ENCODE measurements at places on chromosomes 1 and 21.

- DNase-seq: no peak
These were observed 10.6 kb downstream of the METTL18 start for GRCh38 chr1:169784102-169784501.

GRCh38 chr1:230568008-230568407, 74.3 kb upstream of the COG2 start:
- DNase-seq: no peak

GRCh38 chr1:202411422-202411821, 62.9 kb downstream of the PPP1R12B start:
- DNase-seq: no peak

- no peak for DNase-seq
These were observed 26.4 kb downstream of the HENMT1 start for GRCh38 chr1:108634521-108634920.

GRCh38 chr1:57553666-57554065, 129.8 kb upstream of the DAB1 start:
- no peak for DNase-seq

DNA sequence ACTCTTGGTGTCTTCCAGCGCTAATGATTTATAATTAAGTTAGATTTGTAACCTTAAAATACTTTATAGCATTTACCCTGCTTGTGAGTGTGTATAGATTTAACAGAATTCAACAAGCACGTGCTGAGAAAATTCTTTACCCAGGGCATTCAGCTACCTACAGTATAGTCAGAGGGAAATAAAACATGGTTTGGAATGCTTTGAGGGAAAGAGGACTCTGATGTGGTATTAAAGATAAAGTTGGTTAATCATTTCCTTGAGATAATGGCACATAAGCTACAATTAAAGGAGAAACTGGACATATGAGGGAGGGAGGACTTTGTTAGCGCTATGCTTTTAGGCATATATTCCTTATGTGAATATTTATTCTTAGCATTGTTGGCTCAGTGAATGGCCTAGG, 26.4 kb upstream of the IL12RB2 start:
- DNase-seq: no peak

GRCh38 chr1:233328142-233328921, 808 bp downstream of the MAP3K21 start:
- DNase-seq: peak; percentile 28

GRCh38 chr21:32297449-32297848, 1.2 kb upstream of the MRAP start:
- no peak for DNase-seq

DNA sequence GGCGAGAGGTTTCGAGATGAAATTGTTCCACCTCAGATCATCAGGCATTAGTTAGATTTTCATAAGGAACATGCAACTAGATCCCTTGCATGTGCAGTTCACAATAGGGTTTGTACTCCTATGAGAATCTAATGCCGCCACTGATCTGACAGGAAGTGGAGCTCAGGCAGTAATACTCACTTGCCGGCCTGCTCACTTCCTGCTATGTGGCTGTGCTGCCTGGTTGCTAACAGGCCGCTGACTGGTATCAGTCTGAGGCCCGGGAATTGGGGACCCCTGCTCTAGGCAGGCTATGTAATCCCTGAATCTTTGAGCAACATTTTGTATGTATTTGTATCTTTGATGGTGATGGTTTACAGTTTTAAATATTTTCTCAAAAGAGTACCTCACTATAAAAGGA, 32.5 kb downstream of the XKR8 start:
- DNase-seq: peak; percentile 62

- no peak for DNase-seq
These were observed 6.6 kb downstream of the KRTAP10-8 start for GRCh38 chr21:44618504-44618903.

DNA sequence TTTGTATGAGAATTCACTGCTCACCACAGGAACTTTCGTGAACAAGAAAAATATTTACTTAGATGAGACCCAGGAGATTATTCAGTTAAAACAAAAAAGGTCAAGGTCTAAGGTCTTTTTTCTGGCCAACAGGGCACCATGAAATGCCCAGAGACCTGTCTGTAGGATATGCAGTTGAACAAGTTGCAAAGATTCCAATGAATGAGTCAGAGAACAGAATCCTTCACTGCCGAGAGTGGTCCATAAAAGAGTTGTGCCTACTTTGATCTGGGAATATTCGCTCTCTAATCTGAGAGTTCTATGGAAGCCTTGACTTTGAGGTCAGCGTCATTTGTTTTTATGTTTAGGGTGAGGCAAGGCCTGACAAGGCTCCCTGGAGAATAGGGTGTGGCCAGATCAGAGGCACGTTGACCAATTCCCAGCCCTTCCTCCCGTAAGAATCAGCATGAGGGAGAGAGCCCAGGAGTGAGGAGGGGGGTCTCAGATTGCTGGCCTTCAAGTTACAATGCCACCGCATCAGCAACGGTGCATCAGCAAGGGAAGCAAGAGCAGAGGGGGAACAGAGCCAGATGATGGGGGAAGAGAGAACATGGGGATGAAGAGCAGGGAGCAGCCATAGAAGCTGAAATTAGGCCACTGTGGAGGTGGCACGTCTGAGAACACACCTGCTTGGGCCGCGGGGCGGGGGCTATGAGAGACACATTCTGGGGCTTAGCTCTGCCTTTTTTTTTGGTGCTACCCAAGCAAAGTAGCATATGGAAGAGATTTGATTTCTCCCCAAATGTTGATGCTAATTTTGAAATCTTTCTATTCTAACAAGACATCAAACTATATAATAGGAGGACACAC, 206.4 kb upstream of the RAB4A start:
- DNase-seq: no peak

- DNase-seq: no peak
These were observed at the start of gene FAM177B for GRCh38 chr1:222736972-222737371. Gene FAM177B (plus strand): TSS chr1:222737202. CDS start chr1:222746546, 9,344 bp downstream.

- no peak for DNase-seq
These were observed 32.1 kb downstream of the GRHL3 start for GRCh38 chr1:24351247-24351646.

GRCh38 chr1:61588736-61589672, 135.9 kb downstream of the TM2D1 start:
- peak; percentile 50 for DNase-seq

DNA sequence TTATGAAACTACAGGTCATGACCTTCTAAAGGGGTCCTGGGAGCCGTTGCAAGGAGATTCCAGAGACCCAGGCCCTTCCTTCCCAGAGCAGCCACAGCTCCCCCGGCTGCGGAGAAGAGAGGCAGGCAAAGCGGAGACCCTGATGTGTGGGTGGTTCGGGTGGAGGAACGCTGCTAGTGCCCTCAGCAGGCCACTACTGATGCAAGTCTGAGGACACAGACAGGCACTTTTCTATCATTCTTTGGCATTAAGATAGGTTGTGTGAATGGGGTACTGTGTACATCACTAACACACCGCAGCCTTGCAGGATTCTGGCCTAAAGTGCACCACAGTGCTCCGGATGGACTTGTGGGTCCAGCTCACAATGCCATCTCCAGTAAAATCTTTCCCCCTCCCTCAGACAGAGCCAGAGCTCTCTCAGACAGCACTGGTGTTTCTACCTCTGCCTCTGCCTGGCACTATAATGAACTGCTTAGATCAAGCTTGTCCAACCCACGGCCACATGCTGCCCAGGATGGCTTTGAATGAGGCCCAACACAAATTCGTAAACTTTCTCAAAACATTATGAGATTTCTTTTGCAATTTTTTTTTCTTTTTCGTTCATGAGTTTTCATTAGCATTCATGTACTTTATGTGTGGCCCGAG, 121.4 kb downstream of the TGFBR3 start:
- DNase-seq: no peak

DNA sequence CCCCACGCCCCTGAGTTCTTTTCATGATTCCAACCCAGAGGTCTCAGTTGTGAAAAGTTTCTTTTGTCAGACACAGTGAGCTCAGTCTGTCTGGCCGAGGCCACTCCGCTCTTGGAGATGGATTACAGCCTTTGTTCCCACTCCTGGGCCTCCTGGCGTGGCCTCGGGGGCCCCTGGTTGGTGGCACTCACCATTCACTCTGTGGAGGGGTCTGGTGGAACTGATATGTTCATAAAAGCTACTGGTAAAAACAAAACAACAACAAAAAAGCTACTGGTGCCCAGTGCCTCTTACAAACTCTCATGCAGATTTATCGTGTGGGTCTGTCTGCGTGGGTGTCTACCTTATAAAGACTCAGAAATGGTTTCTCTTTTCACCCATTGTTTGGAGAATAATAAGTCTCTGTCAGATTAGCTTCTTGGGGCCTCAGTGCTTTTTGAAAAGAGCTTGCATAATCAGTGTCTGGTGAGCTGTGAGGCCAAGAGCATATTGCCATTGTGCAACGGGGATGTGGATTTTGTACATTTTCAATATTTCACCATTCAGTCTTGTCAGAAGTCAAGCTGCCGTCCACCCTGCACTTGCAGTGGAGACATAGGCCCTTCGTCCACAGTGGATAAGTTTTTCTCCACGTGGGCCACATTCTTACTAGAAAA, 86.7 kb downstream of the GALNT2 start:
- no peak for DNase-seq

DNA sequence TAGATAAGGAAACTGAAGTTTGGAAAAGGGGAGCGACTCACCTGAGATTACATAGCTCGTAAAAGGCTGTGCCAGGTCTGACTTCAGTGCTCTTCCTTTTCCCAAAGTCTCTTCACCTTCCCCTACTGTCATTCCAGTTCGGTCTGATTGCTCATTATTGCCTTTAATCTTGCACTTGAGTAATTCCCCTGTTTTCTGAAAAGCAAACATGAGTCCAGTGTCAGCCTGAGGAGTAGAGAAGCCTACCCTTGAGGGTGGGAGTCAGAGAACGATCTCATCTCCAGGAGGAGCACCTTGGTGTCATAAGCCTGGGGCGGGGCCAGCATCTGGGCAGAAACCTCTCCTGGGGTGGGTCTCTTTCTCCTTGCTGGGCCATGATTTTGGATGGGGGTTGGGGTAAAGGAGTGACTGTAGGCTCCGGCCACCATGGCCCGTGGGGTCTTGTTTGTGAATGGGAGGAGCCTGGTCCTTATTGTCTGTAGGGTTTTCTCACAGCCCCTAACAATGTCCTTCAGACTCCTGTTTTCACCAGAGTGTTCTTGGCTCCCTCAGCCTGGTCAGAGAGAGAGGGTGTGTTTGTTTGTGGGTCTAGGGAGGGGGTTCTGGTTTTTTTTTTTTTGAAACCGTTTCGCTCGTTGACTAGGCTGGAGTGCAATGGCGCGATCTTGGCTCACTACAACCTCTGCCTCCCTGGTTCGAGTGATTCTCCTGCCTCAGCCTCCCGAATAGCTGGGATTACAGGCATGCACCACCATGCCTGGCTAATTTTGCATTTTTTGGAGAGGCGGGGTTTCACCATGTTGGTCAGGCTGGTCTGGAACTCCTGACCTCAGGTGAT, 6.0 kb downstream of the VANGL2 start:
- DNase-seq: no peak

GRCh38 chr1:211352985-211353515, 26.4 kb downstream of the TRAF5 start:
- peak; percentile 65 for DNase-seq

- DNase-seq: no peak
These were observed 483.3 kb upstream of the ADAMTS5 start for GRCh38 chr21:27450216-27450615.

- no peak for DNase-seq
These were observed 40.7 kb downstream of the VTCN1 start for GRCh38 chr1:117169871-117170596.

- no peak for DNase-seq
These were observed 1.4 kb downstream of the LAPTM5 start for GRCh38 chr1:30756206-30756544.

GRCh38 chr21:39022466-39022862, 160.8 kb downstream of the PSMG1 start:
- no peak for DNase-seq

DNA sequence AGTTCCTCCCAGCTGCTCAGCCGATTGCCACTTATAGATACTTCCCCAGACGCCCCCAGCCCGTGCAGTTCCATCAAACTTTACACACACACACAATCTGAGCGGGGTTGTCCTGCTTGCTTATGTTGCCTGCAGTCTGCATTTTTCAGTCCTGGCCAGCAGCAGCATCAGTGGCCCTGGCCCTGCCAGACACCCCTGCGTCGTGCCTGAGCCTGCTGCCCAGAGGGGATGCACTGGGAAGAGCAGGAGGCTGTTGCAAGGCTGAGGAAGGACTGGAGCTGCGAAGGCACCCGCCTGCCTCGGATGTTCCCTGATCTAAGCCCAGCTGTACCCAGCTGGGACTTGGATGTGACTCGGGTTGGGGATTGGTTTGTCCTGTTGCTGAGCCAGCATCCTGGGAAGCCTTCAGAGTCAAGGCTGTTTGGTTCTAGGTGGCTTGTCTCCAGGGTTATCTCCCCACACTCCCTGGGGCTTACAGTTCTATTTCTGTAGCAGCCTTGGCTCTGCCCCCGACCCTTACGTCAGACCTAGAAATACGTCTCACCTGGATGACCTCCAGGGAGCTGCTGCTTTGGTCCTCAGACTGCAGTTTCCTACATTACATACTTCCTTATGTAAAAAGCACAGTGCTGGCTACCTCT, 42.3 kb downstream of the MAN1C1 start:
- DNase-seq: no peak

DNA sequence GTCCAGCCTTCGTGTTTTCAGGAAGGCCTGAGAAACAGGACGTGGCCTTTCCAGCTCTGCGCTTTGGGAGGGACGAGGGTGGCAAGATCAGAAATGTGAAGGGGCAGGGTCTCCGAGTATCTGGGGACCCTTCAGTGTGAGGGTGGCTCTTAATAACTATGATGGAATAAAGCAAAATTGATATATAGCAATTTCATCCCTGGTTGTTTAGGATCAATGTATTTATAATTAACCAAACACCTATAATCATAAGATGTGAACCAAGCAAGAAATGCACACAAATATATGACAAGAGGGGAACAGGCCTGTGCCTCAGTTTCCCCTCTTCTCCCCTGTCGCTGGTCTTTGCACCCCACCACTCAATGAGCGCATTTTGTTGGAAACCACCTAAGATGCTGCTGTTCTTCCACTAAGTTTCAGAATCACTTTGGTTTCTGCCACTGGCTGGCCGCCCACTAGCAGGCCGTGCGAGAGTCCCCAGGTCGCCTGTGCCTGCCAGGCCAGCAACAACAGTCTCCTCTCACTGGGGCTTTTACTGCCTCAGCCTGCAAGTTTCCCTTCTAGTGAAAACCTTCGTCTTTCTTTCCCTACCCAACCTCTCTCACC, 36.6 kb downstream of the UBASH3A start:
- DNase-seq: no peak

GRCh38 chr1:215526147-215526845, 40.8 kb upstream of the KCTD3 start:
- peak; percentile 56 for DNase-seq

DNA sequence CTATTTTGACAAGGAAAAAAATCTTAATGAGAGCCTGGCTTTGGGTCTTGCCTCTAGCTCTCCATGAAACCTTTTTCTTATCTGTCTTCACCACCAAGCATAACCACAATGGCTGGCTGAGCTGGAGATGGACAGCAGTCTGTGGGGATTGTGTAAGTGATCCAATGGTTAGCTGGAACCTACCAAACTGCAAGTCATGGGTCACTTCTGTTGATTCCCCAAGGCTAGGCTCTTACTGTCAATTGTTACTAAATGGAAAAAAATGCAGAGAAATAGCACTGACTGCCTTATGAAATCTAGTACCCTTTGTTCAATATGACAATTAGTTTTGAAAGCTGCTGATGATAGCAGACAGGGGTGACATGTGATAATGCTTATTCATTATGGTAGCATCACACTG, 359.0 kb downstream of the ST6GALNAC3 start:
- DNase-seq: no peak

GRCh38 chr1:211518330-211519289, 26.6 kb upstream of the RD3 start:
- no peak for DNase-seq
